NCI-H146 (cell line): ENCODE measurements at places on chromosomes 5 and 9.

DNA sequence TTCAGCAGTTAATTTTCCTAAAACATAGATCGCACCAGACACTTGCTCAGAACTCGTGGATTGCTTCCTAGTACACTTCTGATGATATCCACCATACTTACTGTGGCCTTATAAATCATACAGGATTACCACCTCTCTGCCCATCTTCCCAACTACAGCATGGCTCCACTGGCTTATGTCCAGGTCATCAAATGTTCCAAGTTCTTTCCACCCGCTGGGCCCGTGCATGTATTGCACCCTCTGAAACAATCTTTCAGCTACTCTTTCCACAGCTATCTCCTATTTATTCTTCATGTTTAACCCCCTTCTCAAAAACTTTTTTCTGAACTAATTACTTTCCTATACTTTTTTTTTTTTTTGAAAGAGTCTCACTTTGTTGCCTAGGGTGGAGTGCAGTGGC is 18.5 kb downstream of the FBXW2 start:
- no peak for DNase-seq

DNA sequence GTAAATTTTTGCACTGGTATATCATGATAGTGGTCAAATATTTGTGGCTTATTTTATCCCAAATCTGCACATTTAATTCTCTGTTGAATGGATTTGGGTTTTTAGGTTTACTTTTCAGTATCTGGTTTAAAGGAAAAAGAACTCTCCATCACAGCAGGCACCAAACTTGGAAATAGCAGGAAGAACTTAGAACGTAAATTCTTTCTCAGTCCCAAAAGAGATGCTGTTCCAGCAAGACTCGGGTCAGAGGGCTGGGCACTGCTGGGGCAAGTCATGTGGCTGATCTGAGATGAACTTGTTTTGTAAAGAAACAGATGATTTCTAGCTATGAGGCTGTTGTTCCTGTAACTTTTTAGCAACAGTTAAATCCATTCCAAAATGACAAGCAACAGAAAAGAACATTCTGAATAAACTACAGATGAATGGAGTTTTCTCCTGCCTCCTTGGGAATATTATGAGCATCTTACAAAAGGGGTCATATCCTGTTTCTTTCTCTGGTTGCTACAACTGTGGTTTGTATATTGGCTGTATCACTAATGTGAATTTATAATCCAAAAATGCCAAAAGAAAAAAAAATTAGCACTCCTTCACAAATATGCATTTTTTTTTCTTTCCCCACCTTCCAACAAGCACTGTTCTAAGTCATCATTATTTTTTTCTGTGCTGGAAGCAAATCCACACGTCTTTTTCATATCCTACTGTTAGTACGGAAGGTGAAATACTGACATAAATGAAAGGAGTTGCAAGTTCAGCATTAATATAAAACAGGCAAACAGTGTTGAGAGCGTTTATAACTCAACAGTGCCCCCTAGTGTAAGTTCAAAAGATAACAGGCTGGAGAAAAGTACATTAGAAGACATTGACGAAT is 31.1 kb downstream of the OR2K2 start:
- no peak for DNase-seq

DNA sequence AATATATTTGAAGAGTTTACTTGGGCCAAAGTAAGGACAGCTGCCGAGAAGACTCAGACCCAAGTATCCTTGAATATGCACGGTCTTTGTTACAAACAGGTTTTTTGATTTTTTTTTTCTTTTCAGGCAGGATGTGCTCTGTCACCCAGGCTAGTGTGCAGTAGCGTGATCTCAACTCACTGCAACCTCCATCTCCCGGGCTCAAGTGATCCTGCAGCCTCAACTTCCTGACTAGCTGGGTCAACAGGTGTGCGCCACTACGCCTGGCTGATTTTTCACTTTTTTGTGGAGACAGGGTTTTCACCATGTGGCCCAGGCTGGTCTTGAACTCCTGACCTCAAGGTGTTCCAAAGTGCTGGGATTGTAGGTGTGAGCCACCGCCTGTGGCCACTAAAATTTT is 27.4 kb downstream of the JMY start:
- DNase-seq, result no peak

- DNase-seq, result no peak
Observed at GRCh38 chr5:116631147-116631546, 56.5 kb upstream of the SEMA6A start.

DNA sequence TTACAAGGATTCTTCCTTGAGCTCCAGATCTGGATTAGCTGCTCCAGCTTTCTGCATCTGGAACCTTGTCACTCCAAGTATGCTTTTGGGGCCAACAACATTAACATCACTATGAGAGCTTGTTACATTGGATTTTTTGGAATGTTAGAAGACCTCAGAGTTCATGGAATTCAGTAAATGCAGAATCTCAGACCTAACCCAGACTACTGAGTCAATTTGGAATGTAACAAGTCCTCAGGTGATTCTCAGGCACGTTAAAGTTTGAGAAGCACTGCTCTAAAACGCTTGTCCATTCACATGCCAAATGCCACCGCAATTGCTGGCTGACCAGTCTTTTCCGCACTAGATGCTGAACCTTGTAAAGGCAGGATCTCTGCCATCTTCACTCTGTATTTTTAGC is 251.4 kb upstream of the TRIM32 start:
- no peak for DNase-seq

DNA sequence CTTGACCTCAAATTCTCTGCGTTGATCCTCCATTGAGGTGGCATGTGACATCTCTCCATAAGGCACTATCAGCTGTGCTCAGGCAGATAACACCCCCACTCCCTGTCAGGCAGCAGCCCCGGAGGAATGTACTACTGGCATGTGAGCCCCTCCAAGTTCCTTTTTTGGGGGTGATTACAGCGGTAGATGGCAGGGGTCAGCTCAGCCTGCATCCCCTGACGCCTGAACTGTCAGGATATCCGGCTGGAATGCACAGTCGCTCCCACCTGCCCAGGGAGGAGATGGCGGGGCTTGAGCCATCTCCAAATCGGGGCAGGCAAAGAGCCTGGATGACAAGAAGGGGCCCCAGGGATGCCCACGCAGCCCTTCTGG is 40.8 kb downstream of the FAM78A start:
- DNase-seq, result no peak

DNA sequence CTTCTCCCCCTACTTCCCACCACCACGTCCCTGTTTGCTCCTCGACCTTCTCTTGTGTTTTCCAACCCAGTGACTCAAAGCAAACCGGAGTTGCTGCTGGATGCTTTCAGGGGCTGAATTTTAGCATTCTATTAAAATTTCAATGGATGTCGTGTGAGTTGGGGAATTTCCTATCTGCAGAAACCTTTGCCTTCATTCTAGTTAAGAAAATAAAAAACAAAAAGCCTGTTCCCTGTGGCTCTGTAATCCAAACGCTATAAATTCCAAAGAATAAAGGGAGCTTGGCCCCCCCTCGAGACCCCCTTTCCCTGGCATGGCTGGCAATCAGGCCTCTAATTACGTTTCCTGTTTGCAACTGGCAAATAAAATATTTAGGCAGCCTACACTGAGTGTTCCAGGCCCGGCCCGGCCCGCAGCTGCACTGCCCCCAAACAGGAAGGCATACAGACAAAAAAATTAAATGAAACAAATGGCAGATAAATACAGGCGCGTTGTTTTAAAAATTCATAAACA is 139.4 kb upstream of the PPP1R26 start:
- DNase-seq, result no peak

GRCh38 chr5:36875051-36875789 is 1.3 kb upstream of the NIPBL start:
- peak; percentile 32 for DNase-seq
